ENCODE measurements at places on chromosomes 3 and 15.
A peak's percentile ranks its signal among the peaks of the same experiment; 100 is the strongest.

- no peak for DNase-seq
- no peaks in the 10 kb centered on the region for H3K4me1 ChIP-seq
- H3K27ac ChIP-seq: no peak overlapping the region
- H3K4me3 ChIP-seq: no peak overlapping the region
Measured at GRCh38 chr3:31297726-31298298, 234.9 kb upstream of the STT3B start.

GRCh38 chr3:100891827-100892226 is 101.4 kb downstream of the ABI3BP start:
- H3K4me3 ChIP-seq: no peak overlapping the region
- H3K36me3 ChIP-seq: no peaks in the 10 kb centered on the region
- peak; percentile 10 for DNase-seq
- no peaks in the 10 kb centered on the region for H3K27me3 ChIP-seq
- no peaks in the 10 kb centered on the region for H3K4me1 ChIP-seq

GRCh38 chr15:59532770-59533379 is 78.7 kb upstream of the GCNT3 start:
- H3K27me3 ChIP-seq: peaks cover 5% of the 10 kb centered on the region
- no peak overlapping the region for H3K4me3 ChIP-seq
- no peaks in the 10 kb centered on the region for H3K36me3 ChIP-seq
- no peak overlapping the region for H3K27ac ChIP-seq

DNA sequence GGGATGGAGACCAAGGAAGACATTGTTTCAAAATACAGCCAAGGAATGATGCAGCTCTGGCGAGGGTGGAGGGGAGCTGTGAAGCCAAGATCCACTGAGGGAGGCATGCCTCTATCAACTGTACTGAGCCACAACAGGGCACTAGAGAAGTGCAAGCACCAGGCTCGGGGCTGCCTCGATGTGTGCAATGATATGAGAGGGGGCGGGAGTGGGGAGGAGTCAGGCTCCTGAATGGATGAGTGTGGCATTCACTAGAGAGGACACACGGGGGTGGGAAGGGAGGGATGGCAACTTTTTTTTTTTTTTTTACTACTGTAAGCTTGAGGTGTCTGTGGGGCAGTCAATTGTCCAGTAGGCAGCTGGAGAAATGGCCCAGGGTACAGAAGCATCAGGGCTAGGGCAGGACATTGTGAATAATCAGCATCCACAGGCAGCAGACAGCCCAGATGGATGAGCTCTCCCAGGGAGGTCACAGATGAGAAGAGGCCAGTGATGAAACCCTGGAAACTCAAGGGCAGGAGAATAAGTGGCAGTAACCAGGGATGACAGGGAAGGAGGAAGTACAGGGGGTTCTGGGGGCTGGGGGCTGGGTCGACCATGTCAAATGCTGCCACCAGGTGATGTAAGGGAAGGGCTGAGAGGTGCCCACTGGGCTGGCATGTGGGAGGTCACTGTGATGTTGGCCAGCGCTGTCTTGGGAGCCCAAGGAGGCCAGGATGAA is 5.9 kb downstream of the STOML1 start:
- H3K4me1 ChIP-seq: peaks cover 71% of the 10 kb centered on the region
- no peaks in the 10 kb centered on the region for H3K27me3 ChIP-seq
- no peak overlapping the region for H3K4me3 ChIP-seq

- H3K4me3 ChIP-seq: no peak overlapping the region
- H3K4me1 ChIP-seq: peaks cover 24% of the 10 kb centered on the region
- peak overlapping the region; percentile 45 for H3K27ac ChIP-seq
Measured at GRCh38 chr15:55279746-55280351, 9.8 kb downstream of the RAB27A start.

- no peak for DNase-seq
- no peak overlapping the region for H3K27ac ChIP-seq
- H3K4me3 ChIP-seq: no peak overlapping the region
- H3K4me1 ChIP-seq: no peaks in the 10 kb centered on the region
- no peaks in the 10 kb centered on the region for H3K27me3 ChIP-seq
- H3K36me3 ChIP-seq: no peaks in the 10 kb centered on the region
Measured at GRCh38 chr3:168828943-168829342, 733.2 kb upstream of the GOLIM4 start.

- no peak overlapping the region for H3K4me3 ChIP-seq
- H3K36me3 ChIP-seq: no peaks in the 10 kb centered on the region
- H3K4me1 ChIP-seq: no peaks in the 10 kb centered on the region
- H3K27me3 ChIP-seq: no peaks in the 10 kb centered on the region
- DNase-seq: no peak
Measured at GRCh38 chr3:10599017-10599416, 93.6 kb upstream of the ATP2B2 start.

DNA sequence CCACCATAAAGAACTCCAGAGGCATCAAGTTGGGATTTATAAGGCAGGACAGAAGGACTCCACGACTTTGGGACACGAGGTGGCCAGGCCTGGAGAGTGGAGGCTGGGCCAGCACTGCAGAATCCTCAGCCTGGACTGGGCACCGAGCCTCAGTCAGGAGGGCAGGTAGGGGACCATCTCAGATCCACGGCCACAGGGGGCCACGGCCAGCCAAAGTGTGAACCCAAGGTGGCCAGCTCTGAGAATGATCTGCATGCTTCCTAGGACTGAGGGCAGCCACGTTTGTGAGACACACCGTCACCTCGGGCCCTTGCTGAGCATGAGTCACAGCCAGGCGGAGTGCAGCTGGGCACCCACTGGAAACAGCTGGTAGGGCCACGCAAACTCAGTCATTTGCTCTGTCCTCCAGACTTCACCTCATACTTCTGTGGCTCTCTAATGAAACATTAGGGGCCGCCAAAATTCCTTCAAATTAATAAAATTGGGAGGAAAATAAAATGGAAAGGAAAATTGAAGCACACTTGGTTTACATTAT is 65.8 kb downstream of the CTNNB1 start:
- H3K27me3 ChIP-seq: no peaks in the 10 kb centered on the region
- no peak overlapping the region for H3K4me3 ChIP-seq
- no peaks in the 10 kb centered on the region for H3K36me3 ChIP-seq
- H3K27ac ChIP-seq: no peak overlapping the region
- DNase-seq: peak; percentile 75

DNA sequence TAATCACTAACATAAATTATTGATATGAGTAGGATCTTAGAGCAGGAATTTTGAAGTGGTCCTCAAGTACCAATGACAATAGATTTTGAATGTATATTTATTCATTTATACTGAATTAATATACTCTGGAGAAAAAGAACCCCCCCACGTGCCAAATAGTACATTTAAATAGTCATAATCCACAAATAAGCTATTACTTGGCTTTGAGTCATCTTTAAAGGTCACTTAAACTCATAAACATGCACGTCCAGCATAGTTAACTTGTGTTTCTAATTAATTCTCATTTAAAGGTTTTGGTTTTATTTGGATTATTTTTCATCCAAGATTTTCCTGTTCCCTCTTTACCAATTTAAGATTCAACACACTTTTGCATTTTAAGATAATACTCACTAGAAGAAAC is 35.1 kb downstream of the FGF7 start:
- peak overlapping the region; percentile 36 for H3K27ac ChIP-seq
- peaks cover 2% of the 10 kb centered on the region for H3K36me3 ChIP-seq
- peaks cover 10% of the 10 kb centered on the region for H3K4me1 ChIP-seq
- H3K4me3 ChIP-seq: no peak overlapping the region
- no peaks in the 10 kb centered on the region for H3K27me3 ChIP-seq

DNA sequence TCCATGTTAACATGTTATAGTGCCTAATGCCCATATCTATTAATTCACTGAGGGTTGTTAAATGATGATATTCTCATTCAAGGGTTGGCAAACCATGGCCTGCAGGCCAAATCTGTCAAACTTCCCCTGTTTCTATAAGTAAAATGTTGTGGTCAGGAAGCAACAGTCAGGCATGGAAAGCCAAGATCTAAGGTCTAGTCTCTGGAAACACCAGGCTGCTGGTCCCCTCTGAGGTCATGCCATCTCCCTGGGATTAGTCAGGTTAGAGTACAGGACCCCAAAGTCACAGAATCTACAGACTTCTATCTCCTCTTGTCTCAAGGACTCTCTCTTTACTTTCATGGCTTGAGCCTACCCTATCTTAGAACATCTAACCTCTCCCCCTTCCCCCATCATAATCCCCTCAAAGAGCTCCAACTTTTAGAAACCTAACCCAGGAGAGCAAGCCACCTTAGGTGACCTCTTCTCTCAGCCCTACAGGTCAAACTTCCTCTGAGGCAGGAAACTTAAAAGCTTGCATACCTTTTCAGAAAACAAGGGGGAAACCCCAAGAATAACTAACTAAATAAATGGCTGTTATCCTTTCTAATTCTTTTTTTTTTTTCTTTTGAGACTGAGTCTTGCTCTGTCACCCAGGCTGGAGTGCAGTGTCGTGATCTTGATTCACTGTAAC is 15.3 kb upstream of the HERC1 start:
- no peaks in the 10 kb centered on the region for H3K4me1 ChIP-seq
- no peaks in the 10 kb centered on the region for H3K36me3 ChIP-seq
- no peak for DNase-seq
- no peaks in the 10 kb centered on the region for H3K27me3 ChIP-seq
- no peak overlapping the region for H3K27ac ChIP-seq

- no peak overlapping the region for H3K4me3 ChIP-seq
- H3K4me1 ChIP-seq: no peaks in the 10 kb centered on the region
- H3K27ac ChIP-seq: no peak overlapping the region
- H3K27me3 ChIP-seq: no peaks in the 10 kb centered on the region
- H3K36me3 ChIP-seq: peaks cover 11% of the 10 kb centered on the region
Measured at GRCh38 chr3:152452318-152452717, 183.6 kb downstream of the MBNL1 start.

- no peak overlapping the region for H3K27ac ChIP-seq
- H3K4me3 ChIP-seq: no peak overlapping the region
- no peaks in the 10 kb centered on the region for H3K27me3 ChIP-seq
- DNase-seq: no peak
- H3K4me1 ChIP-seq: no peaks in the 10 kb centered on the region
Measured at GRCh38 chr3:144942093-144942837, 970.6 kb downstream of the DIPK2A start.

DNA sequence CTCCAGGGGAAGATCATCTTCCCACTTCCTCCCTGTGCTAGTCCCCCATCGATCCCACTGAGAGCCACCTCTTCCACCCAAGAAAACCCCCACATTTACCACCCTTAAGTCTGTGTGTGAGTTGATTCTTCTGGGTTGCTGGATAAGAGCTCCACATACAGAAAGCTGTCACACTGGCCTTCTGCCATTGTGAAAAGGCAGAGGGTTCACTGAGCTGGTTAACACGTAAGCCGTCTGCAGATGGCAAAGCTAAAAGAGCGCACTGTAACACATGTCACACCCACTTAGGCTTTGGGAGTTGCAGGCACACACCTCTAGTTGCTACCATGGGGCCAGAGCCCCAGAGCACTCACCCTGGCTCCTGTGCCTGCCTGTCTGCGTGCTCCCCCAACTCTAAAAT is 309.8 kb upstream of the LRRC3B start:
- no peaks in the 10 kb centered on the region for H3K4me1 ChIP-seq
- no peak for DNase-seq
- H3K27me3 ChIP-seq: no peaks in the 10 kb centered on the region

DNA sequence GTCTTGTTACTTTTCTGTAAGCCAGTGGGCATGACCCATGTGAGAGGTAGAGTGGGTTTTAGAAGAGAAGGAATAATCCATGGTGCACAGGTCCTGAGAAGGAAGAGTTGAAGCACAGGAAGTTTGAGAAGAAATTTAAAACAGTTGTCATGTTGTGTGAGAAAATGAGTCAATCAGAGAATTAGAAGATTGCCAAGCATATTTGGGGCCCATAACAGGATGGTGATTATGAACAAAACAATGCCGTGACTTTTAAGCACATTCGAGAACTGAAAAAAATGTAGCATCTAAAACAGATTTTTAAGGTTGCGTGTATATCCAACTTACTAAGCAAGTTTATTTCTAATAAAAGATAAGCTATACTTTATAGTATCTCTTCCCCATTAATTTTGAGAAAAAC is 198.7 kb downstream of the RORA start:
- no peak overlapping the region for H3K27ac ChIP-seq
- no peaks in the 10 kb centered on the region for H3K27me3 ChIP-seq
- H3K36me3 ChIP-seq: no peaks in the 10 kb centered on the region
- peak; percentile 29 for DNase-seq

DNA sequence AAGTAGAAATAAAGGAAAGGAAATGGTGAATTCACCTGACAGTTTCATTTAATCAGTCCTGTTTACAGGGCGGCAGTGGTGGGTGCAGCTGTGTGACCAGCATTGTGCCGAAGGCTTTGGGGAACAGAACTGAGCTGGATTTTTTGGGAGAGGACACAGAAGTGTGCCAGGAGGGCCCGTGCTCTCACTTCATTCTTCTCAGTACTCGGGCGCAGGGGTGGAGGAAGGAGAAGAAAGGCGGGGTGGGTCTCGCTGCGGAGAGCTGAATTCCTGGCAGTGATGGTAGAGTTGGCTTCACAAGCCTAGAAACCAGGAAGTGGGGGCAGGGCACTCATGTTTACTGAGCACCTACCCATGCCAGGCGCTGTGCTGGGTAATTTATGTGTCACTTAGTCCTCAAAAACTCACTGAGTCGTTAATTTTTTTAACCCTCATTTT is 64.6 kb downstream of the CRTC3 start:
- H3K27me3 ChIP-seq: no peaks in the 10 kb centered on the region
- no peaks in the 10 kb centered on the region for H3K36me3 ChIP-seq
- no peak overlapping the region for H3K27ac ChIP-seq
- peak; percentile 45 for DNase-seq

- no peak for DNase-seq
- peaks cover 36% of the 10 kb centered on the region for H3K27me3 ChIP-seq
- no peak overlapping the region for H3K4me3 ChIP-seq
Measured at GRCh38 chr15:77631745-77632533, 773 bp downstream of the LINGO1 start.

DNA sequence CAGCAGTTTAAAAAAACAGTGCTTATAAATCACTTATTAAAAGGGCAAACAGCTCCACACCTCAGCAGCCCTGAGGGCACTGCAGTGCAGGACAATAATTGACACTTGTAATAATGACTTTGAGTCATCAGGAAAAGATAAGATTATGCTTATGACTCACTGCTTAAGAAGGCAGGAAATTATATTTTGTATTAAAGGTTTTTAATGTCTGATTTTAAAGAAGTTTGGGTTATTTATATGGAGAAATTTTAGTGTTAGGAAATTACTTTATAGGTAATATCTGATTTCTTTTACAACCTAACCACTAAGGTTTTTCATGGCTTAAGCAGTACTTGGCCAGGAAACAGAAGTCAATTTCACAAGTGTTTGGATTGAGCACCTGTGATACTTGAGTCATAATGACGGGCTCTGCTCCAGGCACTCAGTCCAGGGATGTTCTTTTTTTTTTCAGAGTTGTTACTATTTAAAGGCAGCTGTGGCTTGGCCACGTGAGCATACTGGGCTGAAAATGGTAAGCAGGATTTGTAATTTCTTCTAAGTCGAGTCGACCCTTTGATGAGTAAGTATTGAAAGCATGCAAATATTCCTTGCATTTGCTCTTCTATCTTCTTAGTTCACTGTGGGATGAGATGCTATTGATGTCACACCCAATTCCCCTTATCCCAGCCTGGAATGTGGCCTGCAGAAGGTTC is 21.6 kb upstream of the SLC6A20 start:
- H3K27me3 ChIP-seq: no peaks in the 10 kb centered on the region
- H3K27ac ChIP-seq: peak overlapping the region; percentile 40
- peaks cover 14% of the 10 kb centered on the region for H3K4me1 ChIP-seq
- H3K4me3 ChIP-seq: no peak overlapping the region

- H3K36me3 ChIP-seq: no peaks in the 10 kb centered on the region
- H3K4me1 ChIP-seq: no peaks in the 10 kb centered on the region
- H3K27ac ChIP-seq: no peak overlapping the region
- H3K27me3 ChIP-seq: peaks cover 1% of the 10 kb centered on the region
Measured at GRCh38 chr3:127531821-127532220, 58.7 kb downstream of the TPRA1 start.

Measured in fibroblast of lung (primary cell).